ENCODE measurements at places on chromosomes 6 and 20.
A peak's percentile ranks its signal among the peaks of the same experiment; 100 is the strongest.

DNA sequence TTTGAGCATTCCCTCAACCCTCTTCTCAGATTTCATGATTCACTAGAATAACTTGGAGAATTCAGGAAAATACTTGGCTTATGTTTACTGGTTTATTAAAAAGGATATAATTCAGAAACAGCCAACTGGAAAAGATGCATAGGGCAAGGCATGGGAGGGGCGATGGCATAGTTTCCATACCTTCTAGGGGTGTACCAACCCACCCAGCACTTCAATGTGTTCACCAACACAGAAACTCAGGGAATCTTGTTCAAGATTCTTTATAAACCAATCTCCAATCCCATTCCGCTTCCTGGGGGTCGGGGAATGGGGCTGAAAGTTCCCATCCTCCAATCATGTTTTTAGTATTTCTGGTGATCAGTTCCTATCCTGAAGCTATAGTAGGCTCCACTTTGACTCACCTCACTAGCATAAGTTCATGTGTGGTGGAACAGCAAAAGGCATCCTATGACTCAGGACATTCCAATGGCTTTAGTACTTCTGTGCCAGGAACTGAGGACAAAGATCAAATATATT lies 164.4 kb downstream of the SIM1 start:
- peak; percentile 69 for DNase-seq

DNA sequence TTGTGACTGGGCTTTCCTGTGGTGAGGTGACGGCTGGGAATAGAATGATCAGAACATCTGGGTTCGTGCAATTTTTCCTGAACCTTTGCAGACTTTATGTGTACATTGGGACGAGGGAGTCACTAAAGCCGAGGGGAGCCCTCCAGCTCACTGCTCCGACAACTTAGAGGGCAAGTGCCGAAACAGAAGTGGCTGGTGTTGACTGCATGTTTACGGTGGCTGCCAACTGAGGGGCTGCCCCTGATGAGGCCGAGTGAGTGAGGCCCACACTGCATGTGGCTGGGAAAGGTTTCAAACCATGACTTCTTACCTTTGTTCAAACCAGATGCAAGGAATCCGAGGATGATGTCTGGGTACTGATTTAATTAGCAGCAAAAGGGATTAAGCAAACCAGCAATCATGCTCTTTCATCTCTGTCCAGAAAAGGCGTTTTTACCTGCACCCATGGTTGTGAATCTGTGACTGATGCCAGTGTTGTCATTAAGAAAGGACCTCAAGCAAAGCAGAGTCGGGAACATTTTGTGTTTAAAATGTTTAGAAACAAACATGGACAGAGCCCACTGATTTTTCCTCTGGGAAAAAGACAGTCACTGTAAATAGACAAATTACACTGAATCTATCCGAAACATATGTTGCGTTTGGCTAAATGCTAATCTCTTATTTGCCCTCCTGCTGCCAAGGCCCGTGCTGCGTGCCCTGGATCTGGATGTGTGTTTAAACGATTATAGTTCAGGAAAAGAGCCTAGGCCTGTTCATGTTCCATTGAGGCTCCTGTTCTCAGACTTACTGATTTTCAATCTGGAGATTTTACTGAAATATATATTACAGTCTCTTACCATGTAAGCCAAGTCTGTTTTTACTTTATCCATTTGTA lies 105.1 kb downstream of the UST start:
- no peak for DNase-seq

DNA sequence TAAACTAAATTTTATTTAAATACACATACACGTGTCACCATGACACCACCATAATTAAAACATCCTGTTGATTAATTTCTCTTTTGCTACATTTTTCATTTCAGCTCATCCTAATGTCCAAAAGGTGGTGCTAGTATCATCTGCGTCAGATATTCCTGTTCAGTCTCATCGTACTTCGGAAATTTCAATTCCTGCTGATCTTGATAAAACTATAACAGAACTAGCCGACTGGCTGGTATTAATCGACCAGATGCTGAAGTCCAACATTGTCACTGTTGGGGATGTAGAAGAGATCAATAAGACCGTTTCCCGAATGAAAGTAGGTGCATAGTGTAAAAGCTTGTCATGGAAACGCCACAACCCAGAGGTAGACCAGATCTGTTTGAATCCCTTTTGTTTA lies 263.4 kb downstream of the UTRN start:
- DNase-seq, result no peak

DNA sequence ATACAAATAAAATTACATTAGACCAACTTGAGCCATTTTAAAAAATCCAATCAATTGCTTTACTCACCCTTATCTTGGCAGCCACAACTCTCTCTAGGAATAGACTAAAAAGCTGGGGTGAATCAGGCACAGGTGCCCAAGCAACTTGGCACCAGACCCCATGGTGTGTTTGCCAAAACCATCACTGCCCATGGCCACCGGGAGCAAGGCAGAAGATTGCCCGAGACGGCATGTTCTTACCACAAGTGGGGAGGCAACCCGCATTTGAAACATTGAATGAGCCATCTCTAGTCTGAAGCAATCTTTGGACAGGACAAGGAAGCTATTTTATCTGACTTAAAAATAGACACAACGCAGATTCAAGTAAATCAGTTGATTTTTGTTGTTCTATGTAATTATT lies 69.0 kb downstream of the SMLR1 start:
- DNase-seq, result no peak

GRCh38 chr6:1263039-1263849 lies 48.7 kb upstream of the FOXQ1 start:
- DNase-seq, result peak; percentile 22

Measured in urothelium cell line (cell line).